ENCODE measurements at places on chromosomes 1 and 21. TPM values are rescaled to one million over a fixed set of nuclear protein-coding genes. Genes with fewer than 3 reads are reported as not detected.

The BATF3 gene
- total RNA-seq: 2.3 TPM

GRCh38 chr1:74205266-74205665, 7.2 kb downstream of the FPGT start:
- no peak for DNase-seq

GRCh38 chr1:113459279-113459678, 69.0 kb downstream of the MAGI3 start:
- DNase-seq: no peak

DNA sequence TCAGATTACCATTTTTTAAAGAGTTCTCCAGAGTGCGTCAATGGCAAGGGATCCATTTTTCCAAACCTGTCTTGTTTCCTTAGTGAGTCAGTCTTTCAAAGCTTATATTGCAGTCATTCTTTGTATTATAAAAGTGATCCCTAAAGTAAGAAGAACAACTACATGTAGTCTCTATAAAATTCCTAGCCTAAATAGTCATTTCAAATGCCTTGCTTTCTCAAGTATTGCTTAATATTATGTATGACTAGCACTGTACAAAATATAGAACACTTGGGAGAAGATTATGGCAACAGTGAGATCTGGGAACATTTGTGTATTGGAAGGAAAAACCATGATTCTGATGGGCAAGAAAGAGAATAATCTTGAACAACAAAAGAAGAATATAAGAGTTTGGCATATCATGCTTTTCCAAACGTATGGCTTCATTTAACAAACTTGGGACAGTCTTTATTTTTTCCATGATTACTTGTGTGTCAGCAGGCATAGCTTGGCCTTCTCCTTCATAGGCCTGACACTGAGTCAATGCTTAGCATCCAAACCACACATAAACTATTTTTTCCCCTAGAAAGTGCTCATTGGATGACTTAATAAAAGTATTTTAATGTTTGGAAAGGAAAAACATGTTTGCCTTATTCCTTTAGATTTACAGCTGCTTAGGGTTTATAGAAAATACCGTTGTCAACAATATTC, 547.4 kb downstream of the LTN1 start:
- peak; percentile 86 for DNase-seq

DNA sequence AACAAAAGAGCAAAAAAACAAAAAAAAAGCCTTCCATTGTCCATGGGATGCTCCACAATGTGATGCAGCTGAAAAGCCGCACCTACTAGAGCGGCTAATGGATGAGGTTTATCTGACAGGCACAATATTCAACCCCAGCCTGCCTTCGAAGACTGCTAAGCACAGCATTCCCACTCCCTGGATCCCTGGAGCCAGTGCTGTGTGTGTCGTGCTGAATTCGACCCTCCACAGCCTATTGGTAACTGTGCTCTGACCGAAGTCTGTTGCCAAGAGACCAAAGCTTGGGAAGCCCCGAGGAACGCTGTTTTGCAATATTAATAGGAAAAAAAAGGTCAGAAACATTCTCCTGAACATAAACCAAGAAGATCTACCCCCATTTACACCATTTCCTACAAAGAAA, 57.2 kb upstream of the PUM1 start:
- peak; percentile 18 for DNase-seq

DNA sequence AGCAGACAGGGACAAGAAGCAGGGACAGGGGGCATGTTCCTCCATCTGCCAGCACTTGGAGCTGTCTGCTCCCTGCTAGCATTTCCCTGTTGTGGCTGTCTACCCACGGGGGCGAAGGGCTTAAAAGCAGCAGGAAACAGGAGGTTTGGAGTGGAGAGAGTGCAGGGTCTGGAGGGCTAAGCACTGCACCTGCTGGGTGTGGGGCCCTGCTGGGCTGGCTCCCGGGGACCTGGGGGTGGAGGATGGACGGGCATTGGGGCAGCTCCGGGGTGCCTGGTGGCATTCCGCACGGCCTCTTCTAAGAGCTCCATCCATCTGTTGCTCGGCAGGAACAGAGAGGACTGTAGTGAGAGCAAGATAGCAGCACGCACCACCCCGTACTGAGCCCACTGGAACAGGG, 21.2 kb downstream of the LRRC71 start:
- DNase-seq: no peak
